Adipocyte (in vitro differentiated cells): ENCODE measurements at places on chromosomes 13 and 19.
A peak's percentile ranks its signal among the peaks of the same experiment; 100 is the strongest.

DNA sequence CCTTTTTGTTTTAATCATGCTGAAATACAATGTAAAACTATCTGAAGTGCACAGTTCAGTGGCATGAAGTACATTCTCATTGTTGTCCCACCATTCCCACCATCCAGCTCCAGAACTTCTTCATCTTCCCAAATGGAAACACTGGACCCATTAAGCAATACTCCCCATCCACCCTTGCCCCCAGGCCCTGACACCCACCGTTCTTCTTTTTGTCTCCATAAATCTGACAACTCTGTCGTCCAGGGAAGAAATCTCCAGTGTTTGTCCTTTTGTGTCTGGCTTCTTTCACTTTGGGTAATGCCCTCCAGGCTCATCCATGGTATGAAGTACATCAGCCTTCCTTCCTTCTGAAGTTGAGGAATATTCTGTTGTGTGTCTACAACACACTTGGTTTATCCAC is 2.6 kb upstream of the SLC15A1 start:
- DNase-seq, result no peak

GRCh38 chr19:45355910-45356309 is 14.5 kb downstream of the ERCC2 start:
- DNase-seq, result no peak

- DNase-seq, result no peak
These were observed 99.1 kb downstream of the KL start for GRCh38 chr13:33115274-33115673.

GRCh38 chr13:98519976-98520375 is 56.9 kb downstream of the STK24 start:
- DNase-seq, result no peak

- DNase-seq, result no peak
These were observed 5.6 kb upstream of the CCDC70 start for GRCh38 chr13:51856027-51856736.

DNA sequence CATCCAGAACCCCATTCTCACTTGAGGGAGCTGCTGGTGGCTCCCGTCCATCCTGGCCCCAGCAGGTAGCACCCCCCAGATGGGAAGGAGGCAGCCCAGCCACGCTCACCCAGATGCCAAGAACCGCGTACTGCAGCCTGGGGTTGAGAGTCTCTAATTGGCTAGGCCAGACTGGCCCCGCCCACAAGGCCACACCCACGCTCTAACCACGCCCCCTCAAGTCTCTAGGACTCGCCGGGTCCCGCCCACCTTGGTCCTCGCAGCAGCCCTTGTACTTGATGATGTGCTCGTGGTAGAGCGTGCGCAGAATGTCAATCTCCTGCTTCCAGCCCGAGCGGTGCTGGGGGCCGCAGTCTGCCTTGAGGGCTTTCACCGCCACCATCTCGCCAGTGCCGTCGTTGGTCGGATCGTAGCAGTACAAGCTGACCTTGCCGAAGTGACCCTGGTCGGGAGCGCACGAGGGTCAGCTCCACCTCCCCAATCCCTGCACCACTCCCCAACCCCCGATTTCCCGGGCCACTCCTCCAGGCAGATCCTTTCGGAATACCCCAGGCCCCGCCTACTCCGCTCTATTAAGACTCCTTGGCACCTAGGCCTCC is 14.5 kb upstream of the ICAM3 start:
- peak; percentile 45 for DNase-seq

DNA sequence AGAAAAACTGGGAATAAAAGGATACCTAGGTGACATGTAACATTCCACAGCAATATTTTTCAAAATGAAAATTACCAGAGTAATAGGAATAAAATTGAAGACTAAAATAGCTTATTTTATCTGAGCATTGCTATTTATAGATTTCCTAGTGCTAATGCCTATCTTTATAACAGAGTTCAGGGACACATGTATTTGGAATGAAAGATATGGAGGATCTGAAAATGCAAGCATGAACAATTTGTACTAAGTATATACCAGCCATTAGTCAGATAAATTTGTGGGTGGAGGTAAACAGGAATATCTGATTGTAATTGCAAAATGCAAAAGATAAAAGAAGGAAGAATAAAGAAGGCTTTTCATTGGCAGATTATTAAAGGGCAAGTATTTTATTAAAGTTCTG is 345.9 kb downstream of the GPC5 start:
- DNase-seq, result no peak

- no peak for DNase-seq
These were observed 130.4 kb downstream of the DPF1 start for GRCh38 chr19:38093587-38093986.

GRCh38 chr19:33821871-33822270 is 25.2 kb downstream of the KCTD15 start:
- DNase-seq, result no peak

DNA sequence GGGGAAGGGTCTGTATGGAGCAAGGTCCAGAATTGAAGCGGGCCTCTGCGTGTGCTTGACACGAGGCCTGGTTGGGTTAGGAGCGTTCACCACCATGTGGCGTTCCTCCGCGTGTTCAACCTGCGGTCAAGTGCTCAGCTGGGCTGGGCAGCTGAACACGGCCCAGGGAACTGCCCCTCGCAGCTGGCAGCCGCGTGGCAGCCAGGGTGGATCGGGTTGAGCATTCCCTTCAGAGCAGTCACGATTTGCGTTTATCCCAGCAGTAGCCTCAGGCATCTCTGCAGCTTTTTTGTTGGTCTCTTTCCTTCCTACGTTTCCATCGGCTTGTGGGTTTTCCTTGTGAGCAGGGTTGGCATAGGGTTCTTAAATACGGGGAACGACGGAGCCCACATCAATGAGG is 28.7 kb upstream of the F2RL3 start:
- DNase-seq, result no peak

GRCh38 chr13:48975856-48976575 is at the start of gene FNDC3A:
TSS of gene FNDC3A (plus strand) at chr13:48975912. CDS start at chr13:49006191, 30,279 bp downstream.
- peak; percentile 94 for DNase-seq

DNA sequence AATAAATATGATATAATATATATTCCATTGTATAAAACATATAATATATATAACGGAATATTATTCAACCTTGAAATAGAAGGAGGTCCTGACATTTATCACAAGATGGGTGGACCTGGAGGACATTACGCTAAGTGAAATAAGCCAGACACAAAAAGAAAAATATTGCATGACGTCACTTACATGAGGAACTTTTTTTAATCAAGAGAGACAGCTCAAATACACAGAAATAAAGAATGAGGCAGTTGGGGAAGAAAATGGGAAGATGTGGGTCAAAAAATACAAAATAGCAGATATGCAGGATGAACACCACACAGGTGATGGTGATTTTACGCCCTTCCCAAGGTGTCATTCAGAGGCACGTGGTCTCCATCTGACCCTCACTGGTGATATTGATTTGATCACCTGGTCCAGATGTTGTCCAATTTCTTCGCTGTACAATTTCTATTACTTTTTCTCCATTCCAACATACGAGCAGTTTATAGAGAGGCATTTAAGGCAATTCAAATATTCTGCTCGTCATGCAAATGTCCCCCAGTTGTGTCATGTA is 513 bp upstream of the ZNF317 start:
- no peak for DNase-seq

GRCh38 chr13:97387890-97388289 is 46.1 kb upstream of the RAP2A start:
- DNase-seq, result no peak

DNA sequence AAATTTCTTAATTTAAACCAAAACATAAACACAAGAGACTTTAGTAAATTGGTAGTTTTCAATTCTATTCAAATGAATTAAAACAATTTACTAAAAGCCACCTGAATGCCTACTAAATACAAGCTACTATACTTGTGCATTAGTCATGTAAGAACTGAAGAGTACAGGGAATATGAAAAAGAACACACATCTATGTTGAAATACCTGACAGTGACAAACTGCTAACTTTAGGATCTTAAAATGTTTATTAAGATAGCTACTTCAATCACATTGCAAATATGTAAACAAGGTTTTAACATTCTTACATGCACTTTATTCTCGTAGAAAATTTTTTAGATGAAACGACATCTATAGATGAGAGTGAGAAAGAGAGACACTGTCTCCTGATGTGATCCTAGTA is 4.1 kb downstream of the SPRYD7 start:
- DNase-seq, result no peak

GRCh38 chr19:58278541-58279041 is at the start of gene ZNF8:
TSS of gene ZNF8 (plus strand) at chr19:58278955. CDS start at chr19:58279082, 127 bp downstream.
- peak; percentile 99 for DNase-seq

GRCh38 chr13:39887387-39887786 is 231.9 kb downstream of the COG6 start:
- no peak for DNase-seq

GRCh38 chr19:48353677-48354076 is 10.1 kb downstream of the TMEM143 start:
- no peak for DNase-seq

DNA sequence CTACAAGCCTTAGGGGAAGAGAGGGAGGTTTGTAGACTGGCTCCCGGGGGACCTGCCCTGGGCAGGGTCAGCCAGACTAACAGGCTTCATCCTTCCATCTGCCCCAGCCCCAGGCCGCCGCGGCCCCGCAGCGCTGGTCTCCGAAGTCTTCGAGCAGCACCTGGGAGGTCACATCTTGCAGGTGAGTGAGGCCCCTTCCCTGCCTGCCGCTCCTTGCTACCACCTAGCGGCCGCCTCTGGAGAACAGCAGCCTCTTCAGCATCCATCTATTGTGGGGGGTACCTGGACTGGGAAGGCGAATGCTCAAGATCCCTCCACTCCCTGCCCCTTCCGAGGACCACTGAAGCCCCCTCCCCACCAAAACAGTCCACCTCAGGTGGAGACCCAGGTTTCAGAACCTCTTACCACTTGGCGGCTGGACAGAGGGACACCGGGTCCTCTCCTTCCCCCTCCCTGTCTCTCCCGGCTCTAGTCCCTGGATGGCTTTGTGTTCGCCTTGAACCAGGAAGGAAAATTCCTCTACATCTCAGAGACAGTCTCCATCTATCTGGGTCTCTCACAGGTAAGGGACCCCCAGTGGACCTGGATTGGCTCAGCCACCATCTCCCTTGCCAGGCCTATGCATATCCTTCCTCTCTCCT is 12.7 kb downstream of the NPAS1 start:
- peak; percentile 55 for DNase-seq

DNA sequence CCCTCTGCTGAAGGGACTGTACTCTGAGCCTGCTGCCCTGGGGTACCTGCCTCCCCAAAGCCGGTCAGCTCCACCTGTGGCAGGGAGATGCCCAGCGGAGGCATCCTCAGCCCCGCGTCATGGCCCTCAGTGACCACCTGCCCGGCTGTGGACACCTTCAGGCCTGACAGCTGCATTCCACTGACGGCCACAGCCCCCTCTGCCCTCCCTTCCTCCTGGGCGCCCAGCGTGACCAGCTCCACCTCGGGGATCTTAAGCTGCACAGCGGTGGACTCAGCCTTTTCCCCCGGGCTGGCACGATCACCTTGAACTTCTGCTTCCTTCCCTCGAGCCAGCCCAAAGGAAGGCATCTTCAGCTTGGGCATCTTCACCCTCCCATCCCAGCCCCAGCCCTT is 4.8 kb upstream of the HIPK4 start:
- DNase-seq, result no peak
